PC-9 (cell line): ENCODE measurements at places on chromosomes 2 and 18.

DNA sequence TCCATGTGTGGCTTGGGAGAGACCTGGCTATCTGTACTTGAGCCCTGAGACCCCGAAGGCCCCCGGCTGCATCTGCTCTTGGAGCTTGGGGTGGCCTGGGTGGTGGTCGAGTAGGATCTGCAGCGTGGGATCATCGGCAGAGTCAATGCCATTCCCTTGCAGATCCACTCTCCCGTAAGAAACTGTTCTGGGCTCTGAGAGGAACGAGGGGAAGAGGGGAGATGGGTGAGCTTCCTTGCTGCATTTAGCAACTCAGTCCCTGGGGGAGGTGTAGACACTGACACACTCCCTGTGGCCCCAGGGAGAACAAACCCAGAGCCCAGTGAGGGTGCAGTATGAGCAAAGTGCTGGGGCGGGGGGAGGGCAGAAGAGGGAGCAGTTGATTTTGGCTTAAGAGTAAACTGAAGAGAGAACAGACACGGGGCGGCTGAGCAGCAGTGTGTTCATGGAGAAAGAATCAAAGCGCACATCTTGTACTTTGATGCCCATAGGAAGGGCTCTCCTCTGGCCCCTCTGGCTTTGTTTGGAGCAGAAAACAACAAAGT lies 8.5 kb downstream of the GREB1 start:
- no peak for DNase-seq

- no peak for DNase-seq
Measured at GRCh38 chr2:108776475-108776874, 10.1 kb upstream of the CCDC138 start.

- DNase-seq = no peak
Measured at GRCh38 chr2:78887446-78887845, 138.1 kb upstream of the REG3G start.

- DNase-seq = peak; percentile 24
Measured at GRCh38 chr2:149661844-149662243, 74.3 kb upstream of the MMADHC start.

DNA sequence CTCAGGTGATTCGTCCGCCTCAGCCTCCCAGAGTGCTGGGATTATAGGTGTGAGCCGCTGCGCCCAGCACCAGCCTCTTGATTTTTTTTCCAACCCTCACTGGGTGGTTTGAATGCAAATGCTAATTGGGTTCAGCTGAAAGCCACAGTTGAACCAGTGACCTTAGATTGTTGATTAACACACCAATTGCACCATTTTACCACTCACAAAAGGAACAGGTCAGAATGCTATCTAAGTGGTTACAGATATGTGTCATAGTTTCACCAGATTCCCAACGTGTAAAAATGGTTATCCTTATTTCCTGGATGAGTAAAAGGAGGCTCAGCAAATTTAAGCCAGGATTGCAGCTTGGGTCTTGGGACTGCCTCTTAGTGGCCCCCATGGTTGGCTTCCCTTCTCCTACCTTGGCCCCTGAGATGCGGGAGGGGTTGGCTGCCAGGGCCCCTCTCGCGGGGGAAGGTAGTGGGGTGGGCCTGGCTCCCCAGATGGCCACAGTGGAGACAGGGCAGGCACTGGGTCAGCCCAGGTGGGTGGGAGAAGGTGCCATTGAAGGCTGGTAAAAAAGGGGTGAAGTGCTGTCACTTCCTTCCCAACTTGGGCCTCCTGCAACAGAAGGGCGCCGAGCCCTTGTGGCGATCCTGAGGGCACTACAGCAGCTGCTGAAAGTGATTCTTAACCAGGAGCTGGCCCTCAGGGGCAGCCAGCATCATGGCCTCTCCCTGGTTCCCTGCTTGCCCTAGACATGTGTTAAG lies 164.9 kb upstream of the HAAO start:
- DNase-seq = peak; percentile 96

- DNase-seq = no peak
Measured at GRCh38 chr18:13992826-13993540, 77.6 kb upstream of the MC2R start.

DNA sequence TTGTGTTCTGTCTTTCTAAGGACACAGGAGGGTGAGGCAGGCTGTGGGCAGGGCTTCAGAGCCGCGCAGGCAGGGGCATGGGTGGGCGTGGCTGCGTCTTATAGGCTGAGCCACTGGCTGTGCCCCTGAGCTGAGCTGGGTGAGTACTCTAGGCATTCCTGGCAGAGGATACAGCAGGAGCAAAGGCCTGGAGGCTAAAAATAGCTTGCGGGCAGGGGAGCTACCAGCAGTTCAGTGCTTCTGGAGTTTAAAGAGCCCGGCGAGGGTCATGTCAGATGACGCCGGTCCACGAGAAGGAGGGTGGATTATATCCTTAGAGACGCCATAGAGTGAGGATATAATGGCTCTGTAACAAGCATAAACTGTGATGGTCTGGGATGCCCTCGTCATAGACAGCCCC lies 31.5 kb upstream of the PDIA6 start:
- DNase-seq = peak; percentile 61

GRCh38 chr2:46989491-46990230 lies 74.1 kb upstream of the MCFD2 start:
- no peak for DNase-seq

- DNase-seq = no peak
Measured at GRCh38 chr2:32360416-32360815, 3.6 kb downstream of the BIRC6 start.

GRCh38 chr2:9074930-9075329 lies 71.4 kb upstream of the MBOAT2 start:
- no peak for DNase-seq

- no peak for DNase-seq
Measured at GRCh38 chr2:68222287-68222686, 30.0 kb downstream of the PPP3R1 start.

GRCh38 chr2:171811245-171811628 lies 82.8 kb downstream of the SLC25A12 start:
- DNase-seq = no peak

DNA sequence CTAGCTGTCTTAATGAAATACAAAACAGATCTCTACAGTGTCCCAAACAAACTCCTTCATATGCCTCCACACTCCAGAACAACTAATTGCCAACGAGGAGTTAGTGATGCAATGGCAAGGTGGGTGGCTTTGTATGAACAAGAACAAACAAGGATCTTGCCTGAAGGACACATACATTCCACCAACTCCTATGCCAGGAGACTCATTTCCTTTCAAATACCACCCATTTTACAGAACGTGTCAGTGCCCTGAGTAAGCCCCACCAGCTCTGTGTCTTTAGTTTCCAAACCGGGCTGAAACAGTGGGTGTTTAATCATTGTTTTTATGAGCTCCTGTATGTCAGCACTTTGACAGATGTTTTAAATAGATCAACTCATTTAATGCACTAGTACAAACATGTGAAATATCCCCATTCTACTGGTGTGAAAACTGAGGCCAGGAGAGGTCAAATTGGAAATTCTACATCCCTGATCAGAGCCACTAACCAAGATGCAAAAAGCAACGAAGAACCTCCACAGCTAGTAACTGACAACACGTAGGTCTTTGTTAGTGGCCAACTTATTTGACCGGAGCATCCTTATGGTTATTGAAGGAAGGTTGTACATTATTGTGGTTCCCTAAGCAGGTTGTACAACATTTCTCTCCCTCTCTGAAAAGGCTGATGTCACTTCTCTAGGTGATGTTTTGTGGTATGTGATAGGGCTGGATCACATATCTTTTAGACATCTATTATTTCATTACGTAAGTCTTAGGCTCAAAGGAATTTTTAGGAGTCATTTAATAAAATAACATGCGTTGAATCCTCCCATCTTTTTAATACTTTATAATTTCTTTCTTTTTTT lies 534.9 kb upstream of the TNP1 start:
- DNase-seq = no peak

- no peak for DNase-seq
Measured at GRCh38 chr18:31659576-31660177, 24.7 kb downstream of the B4GALT6 start.

- DNase-seq = no peak
Measured at GRCh38 chr2:9225806-9226205, 19.2 kb downstream of the ASAP2 start.

DNA sequence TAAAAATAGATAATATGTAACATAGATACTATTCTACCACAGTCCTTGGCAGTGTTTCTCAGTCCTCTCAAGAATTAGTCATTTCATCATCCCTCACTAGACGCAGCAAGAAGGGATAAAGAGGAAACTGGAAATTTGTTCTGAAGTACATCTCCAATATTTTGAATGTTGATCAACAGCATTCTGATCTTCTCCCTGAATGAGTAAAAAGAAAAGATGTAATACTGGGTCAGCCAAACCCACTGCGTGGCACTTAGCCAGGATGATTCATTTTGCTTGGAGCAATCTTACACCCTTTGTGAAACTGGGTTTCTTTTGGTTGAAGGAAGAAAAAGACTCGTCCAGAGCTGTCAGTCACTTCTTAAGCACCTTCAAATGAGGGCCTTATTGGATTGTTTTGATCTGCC lies 54.1 kb downstream of the TAF1B start:
- peak; percentile 99 for DNase-seq

DNA sequence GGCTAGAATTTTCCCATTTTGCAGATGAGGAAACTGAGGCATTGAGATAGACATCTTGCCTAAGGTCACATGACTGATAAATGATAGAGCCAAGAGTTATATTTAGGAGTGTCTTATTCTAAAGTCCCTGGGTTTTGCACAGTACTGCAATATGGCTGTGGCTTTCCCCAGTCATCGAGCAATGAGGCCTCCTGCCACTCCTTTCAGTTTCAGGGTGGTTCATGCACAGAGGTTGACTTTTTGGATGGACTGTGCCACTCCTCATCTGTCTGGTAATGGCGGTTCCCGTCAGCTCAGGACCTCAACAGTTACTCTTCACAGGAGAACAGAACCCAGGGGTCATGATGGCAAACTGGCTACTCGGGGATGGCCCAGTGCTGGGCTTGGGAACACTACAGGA lies 131.1 kb downstream of the ACKR3 start:
- no peak for DNase-seq

DNA sequence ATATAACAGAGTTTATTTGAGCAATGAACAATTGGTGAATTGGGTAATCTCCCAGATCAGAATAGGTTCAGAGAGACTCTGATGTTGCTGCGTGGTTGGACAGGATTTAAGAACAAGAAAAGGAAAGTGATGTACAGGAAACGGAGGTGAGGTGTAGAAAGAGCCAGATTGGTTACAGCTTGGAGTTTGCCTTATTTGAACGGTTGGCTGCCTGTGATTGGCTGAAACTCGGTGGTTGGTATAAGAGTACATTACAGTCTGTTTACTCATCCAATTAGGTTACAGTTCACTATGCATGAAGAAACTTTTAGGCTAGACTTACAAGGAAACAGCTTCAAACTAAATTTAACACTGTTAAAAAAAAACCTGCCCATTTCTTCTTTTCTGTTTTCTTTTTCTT lies 68.0 kb upstream of the CABLES1 start:
- DNase-seq = peak; percentile 77

GRCh38 chr2:7878786-7879482 lies 802.9 kb upstream of the ID2 start:
- no peak for DNase-seq
